ENCODE measurements at places on chromosomes 3 and 15.

GRCh38 chr3:129504471-129505100 lies 23.9 kb upstream of the RHO start:
- DNase-seq: no peak

GRCh38 chr3:190531406-190531805 lies 17.5 kb downstream of the IL1RAP start:
- no peak for DNase-seq

DNA sequence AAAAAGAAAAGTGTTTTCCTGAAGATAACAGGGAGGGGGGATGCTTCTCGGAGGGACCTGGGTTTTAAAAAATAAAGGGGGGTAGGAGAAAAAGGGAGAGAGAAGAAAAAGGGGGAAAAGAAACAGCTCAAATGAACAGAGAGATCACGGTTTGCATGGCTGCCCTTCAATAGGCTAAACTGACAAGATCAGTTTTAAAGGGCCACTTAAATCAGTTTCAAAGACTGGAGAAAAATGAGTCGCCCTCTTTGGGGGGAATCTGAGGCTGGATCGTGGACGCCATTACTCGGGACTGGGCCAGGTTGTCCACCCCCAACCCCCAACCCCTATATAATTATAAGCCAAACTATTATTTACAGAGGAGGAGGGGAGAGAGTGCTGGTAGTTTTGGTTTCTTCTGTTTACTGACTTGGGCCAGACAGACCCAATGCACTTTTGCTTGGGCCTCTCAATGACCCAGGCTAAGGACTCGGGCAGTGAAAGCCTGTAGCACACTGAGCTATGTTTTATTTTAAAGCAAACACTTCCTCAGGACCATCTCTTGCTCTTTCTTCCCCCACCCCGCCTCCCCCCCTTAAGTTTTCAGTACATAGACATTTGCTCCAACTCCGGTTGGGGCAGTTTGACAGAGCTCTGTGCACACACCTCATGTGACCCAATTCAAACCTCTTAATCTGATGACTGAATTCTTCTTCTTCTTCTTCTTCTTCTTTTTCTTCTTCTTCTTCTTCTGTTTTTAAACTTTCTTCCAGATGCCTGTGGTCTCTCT lies 6.3 kb downstream of the NR2F2 start:
- DNase-seq: no peak

- no peak for DNase-seq
These were observed 8.1 kb upstream of the POC1A start for GRCh38 chr3:52162250-52162872.

GRCh38 chr3:58497097-58497496 lies 5.2 kb downstream of the KCTD6 start:
- DNase-seq: peak; percentile 30

- no peak for DNase-seq
These were observed 866.0 kb upstream of the NR2F2 start for GRCh38 chr15:95464509-95464908.

- peak; percentile 20 for DNase-seq
These were observed 30.7 kb upstream of the CLRN1 start for GRCh38 chr3:151003029-151003767.

DNA sequence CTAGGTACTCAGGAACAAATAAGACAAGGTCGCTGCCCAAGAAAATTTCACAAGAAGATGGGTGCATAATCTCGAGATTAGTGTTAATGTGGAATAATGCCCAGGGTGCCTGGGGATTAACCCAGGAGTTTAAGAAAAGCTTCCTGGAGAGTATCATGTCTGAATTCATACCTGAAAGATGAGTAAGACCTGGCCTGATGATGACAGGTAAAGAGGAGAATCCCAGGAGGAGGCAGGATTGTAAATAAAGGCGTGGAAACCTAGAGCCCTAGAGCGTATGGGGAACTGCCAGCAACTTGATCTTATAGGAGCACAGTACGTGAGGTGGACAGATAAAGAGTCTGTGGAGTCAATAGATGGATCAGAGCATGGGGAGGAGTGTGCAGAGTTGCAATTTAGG lies 43.0 kb downstream of the ARRDC4 start:
- no peak for DNase-seq
